ENCODE measurements at places on chromosomes 3 and 15.

DNA sequence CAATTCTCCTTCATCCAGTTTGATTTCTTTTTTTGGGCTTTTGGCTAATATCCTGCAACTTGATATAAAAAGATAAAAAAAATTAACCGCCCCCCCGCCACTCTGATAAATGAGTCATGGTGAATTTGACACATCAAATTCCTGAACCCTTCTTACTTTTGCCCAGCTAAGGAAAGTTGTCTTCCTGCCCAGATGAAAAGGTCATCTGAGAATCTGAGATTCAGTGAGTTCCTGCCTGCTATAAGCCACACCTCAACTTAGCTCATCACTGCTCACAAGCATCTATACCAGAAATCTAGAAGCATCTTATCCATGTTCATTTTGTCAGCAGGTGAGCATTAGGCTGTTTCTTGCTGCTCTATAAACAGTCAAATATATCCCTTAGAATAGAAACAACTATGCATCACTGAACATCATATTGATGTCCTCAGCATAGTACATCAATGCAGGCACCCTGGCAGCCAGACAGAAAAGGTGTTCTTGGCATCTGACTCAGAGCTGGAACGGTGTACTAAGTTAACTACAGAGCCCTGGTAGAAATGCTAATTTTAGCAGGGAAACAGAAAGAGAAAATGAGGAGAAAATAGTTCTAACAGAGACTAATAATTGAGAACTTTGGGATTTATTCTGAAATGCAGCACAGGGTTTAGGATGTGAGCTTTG, 77.1 kb downstream of the SEMA6D start:
- no peak for DNase-seq

DNA sequence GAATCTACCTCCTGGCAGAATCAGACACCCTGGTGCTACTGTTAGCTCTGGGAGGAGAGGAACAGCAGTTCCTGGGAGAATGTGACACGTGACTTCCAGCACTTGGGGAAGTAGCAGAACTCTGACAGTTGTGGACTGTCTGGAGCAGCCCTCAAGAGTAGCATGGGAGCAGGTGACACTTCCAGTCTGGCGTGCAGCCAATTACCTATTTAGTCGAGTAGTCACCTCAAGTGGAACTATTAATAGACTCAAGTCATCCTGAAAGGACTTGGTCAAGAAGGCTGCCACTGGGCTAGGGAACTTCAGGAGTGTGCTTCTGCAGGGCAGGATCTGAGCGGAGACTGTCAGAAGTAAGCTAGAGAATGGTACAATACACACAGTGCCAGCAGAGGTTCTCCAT, 62.3 kb downstream of the MTHFS start:
- no peak for DNase-seq

DNA sequence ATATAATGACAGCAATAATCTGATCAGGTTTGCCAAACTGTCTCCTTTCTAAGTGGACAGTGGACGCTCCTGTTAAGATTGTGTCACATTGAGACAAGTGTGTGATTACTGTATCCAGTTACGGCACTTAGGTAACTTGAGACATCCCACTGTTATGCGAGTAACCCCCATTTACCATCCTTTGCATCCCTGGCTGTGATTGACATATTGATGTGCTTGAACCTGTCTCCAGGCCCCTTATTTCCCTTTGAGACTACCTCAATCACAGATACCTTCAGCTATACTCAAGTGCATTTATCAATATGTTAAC, 785.2 kb downstream of the NR2F2 start:
- no peak for DNase-seq

GRCh38 chr3:52503788-52504424, 8.8 kb downstream of the STAB1 start:
- no peak for DNase-seq

DNA sequence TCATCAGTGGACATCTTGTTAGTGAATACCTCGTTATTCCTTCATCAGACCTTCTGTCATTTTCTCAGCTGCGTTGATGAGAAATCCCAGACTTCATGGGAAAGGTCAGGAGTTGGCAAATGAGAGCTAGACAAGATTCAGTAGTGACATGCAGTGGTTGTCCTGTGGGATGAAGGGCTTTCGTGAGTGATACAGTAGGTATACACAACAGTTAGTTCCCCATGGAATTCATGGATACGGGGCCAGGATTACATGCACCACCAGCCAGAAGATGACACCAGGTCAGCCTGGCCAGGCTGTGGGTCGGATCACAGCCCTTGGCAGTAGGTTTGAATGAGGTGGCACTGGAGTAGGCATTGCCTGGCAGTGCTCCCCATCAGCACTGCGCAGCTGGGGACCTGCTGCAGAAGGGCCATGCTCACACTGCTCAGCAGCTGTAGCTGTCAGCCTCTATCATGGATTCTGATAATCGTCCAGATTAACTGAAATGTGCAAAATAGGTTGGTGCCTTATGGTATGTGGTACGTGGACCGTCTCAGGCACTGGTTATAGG, 150.1 kb downstream of the SLCO3A1 start:
- no peak for DNase-seq

GRCh38 chr3:133644768-133645167, 17.0 kb downstream of the TOPBP1 start:
- DNase-seq, result no peak

GRCh38 chr3:65666448-65667091, 372.1 kb downstream of the MAGI1 start:
- no peak for DNase-seq

GRCh38 chr3:57896031-57896430, 112.2 kb upstream of the FLNB start:
- DNase-seq, result no peak

DNA sequence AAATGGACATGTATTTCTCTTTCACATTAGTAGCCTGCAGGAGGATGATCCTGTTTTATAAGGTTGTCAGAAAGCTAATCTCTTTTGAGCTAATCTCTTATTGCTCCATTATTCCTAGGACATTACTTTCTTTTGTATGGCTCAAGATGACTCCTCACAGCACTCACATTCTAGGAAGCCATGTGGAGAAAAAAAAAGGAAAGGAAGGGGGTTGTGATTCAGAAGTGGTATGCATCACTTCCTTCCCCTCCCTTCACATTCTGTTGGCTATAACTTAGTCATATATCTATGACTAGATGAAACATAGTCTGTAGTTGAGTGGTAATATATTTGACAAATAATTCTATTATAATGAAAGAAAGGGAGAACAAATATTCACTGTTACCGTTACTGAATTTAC, 168.8 kb upstream of the TTC14 start:
- DNase-seq, result no peak
